Body of pancreas (tissue), 4 donors: ENCODE measurements at places on chromosomes 13 and 19. TPM values are rescaled to one million over a fixed set of nuclear protein-coding genes. Genes with fewer than 3 reads are reported as not detected.
A peak's percentile ranks its signal among the peaks of the same experiment; 100 is the strongest.

GRCh38 chr13:111396457-111396856, 76.0 kb downstream of the TEX29 start:
- no peak for DNase-seq

- no peak for DNase-seq
These were observed 50.8 kb upstream of the FLT1 start for GRCh38 chr13:28545583-28546333.

DNA sequence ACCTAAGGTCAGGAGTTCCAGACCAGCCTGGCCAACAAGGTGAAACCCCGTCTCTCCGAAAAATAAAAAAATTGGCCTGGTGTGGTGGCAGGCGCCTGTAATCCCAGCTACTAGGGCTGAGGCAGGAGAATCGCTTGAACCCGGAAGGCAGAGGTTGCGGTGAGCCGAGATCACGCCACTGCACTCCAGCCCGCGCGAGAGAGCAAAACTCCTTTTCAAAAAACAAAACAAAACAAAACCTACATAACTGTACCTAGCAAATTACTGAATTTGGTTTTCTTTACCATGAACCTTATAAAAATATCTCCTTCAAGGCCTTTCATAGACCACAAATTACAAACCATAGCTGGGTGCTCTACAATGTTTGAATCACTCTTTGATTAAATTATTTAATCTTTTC, 760 bp downstream of the ZNF91 start:
- peak; percentile 54 for DNase-seq

DNA sequence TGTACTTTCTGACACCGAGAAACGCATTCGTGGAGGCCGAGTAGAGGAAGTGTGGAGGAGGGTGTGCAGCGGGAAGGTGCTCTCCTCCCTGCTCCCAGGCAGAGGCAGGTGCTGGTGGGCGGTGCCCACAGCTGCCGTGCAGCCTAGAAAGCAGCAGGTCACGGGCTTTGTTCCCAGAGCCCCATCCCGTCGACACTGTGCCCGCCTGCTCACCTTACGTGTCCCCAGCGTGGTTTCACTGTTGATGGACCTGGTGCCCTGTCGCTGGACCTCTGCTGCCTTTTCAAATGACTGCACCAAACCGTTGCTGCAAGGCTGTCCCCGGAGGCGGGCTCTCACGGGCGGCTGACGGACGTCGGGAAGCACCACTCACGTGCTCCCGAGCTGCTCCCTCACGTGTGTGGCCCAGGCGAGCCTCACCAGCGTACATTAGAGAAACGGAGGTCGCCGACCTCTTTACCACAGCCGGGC, 20.8 kb downstream of the PLEKHJ1 start:
- DNase-seq = no peak

DNA sequence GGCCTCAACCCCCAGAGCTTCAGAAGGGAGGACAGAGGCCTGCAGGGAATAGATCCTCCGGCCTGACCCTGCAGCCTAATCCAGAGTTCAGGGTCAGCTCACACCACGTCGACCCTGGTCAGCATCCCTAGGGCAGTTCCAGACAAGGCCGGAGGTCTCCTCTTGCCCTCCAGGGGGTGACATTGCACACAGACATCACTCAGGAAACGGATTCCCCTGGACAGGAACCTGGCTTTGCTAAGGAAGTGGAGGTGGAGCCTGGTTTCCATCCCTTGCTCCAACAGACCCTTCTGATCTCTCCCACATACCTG, 969 bp upstream of the CEACAM5 start:
- DNase-seq = no peak

NCCRP1 gene
- 7.8 TPM for total RNA-seq

GRCh38 chr13:106381091-106381490, 154.4 kb downstream of the EFNB2 start:
- no peak for DNase-seq

DNA sequence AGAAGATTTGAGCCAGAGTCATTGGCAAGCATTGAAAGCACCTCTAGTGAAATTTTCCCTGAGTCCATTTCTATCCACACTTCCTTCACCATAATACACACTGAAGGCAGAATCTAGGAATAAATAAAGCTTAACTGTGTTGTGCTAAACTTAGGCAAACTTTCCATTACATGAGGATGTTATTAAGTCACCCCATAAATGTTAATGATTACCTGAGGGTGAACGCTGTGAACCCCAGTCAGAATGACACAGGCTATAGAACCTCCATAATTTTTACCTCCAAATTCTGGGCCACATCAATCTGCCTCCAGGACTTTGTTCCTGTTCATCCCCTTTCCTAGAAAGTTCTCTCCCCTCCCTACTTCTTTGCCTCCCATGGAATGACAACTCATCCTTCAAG, 71.0 kb downstream of the RAP2A start:
- DNase-seq = no peak

DNA sequence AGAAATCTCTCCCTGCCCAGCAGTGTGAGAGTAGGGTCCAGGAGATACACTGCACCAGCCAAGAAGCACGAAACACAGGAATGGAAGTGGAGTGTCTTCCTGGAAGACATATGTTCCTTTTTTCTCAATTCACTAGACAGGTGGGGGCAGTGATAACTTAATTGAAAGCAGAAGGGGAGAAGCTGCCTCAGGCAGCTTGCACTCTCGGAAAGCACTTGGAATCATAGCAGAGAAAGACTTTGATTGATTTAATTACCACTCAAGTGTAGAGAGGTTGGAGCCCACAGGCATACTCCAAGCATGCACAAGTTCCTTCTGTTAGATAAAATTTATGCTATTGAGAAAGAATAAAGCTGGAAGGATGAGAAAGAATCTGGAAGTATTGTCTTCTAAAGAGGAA, 249.4 kb downstream of the SLITRK6 start:
- no peak for DNase-seq

SBK2 gene
- not detected for total RNA-seq

LRFN3 gene
- total RNA-seq = 14.5 TPM

DNA sequence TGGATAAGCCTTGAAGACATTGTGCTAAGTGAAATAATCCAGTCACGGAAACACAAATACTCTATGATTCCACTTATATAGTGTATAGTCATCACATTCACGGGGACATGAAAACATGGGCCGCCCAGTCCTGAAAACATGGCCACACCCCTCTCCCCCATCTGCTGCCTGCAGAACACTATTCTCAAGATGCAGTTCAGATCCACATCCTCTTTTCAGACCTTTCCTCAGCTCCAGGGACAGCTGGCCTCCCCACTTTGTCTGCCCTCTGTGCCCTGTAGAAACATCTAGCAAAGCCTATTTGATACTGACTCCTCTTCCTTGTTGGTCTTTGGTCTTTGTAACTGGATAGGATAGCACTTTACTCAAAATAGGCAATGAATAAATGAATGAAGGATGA, 8.3 kb downstream of the RFX2 start:
- DNase-seq = no peak

CAB39L gene
- 13.0 TPM for total RNA-seq

DNA sequence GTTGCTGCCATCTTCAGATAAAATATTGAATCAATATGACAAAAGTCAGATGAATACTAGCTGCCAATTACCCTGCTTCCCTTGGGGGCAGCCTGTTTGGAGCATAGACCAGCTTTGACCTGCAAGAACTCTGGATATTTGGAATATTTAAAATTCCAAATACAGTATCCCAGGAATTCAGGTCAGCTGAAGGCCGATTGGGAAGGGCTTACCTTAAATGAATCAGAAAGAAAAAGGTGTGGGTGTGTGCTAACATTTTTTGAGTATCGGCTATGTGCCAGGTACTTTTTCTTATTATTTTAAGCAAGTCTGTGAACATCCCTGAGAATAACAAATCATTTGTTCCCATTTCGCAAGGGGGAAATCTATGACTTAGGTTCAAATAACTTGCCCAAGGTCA, 1.8 kb upstream of the RUBCNL start:
- no peak for DNase-seq

- no peak for DNase-seq
These were observed 1.2 kb upstream of the ENOX1 start for GRCh38 chr13:43787997-43788396.
